ENCODE measurements at places on chromosomes 11 and 22. TPM values are rescaled to one million over a fixed set of nuclear protein-coding genes. Genes with fewer than 3 reads are reported as not detected.

- no peaks in the 10 kb centered on the region for H3K36me3 ChIP-seq
- peaks cover 8% of the 10 kb centered on the region for H3K27me3 ChIP-seq
- H3K4me3 ChIP-seq: no peak overlapping the region
- no peak for DNase-seq
These were observed 33.2 kb downstream of the OTOG start for GRCh38 chr11:17580271-17580670.

GRCh38 chr22:39895682-39896081, 2.1 kb upstream of the ENTHD1 start:
- peaks cover 27% of the 10 kb centered on the region for H3K4me1 ChIP-seq
- no peak for DNase-seq
- no peaks in the 10 kb centered on the region for H3K27me3 ChIP-seq

DNA sequence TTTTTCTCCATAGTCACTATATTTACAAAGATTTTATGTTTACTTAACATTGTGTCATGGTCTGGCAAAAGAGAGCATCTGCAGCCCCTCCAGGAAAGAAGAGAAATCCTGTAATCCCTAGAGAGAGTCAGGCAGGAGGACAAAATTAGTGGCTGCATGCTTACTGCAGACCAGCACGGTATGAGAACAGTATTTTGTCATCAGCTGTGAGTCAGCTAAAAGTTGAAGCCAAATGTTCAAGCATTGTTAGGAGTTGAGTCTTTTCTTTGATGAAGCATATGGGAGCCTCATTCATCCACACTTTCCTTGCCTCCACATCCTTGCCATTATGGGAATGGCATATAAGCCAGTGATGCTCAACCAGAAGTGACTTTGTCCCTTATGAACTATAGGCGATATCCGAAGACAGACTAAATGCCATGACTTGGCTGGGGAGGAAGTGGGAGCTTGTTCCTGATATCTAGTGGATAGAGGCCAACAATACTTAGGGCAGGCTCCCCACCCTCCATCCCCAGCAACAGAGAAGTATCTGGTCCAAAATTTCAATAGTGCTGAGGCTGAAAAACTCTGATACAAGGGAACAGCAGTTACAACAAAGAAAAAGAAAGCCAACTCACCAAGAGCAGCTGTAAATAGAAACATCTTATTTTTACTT, 112.0 kb upstream of the OR5AK2 start:
- H3K27ac ChIP-seq: no peak overlapping the region
- H3K4me3 ChIP-seq: no peak overlapping the region
- no peaks in the 10 kb centered on the region for H3K27me3 ChIP-seq
- no peaks in the 10 kb centered on the region for H3K4me1 ChIP-seq

- no peak overlapping the region for H3K27ac ChIP-seq
- no peaks in the 10 kb centered on the region for H3K4me1 ChIP-seq
- H3K27me3 ChIP-seq: no peaks in the 10 kb centered on the region
These were observed 116.0 kb upstream of the BID start for GRCh38 chr22:17890245-17890671.

GRCh38 chr11:41119484-41119883, 340.0 kb downstream of the LRRC4C start:
- no peaks in the 10 kb centered on the region for H3K36me3 ChIP-seq
- no peaks in the 10 kb centered on the region for H3K27me3 ChIP-seq
- DNase-seq: no peak
- H3K4me1 ChIP-seq: no peaks in the 10 kb centered on the region
- H3K4me3 ChIP-seq: no peak overlapping the region
- H3K27ac ChIP-seq: no peak overlapping the region

DNA sequence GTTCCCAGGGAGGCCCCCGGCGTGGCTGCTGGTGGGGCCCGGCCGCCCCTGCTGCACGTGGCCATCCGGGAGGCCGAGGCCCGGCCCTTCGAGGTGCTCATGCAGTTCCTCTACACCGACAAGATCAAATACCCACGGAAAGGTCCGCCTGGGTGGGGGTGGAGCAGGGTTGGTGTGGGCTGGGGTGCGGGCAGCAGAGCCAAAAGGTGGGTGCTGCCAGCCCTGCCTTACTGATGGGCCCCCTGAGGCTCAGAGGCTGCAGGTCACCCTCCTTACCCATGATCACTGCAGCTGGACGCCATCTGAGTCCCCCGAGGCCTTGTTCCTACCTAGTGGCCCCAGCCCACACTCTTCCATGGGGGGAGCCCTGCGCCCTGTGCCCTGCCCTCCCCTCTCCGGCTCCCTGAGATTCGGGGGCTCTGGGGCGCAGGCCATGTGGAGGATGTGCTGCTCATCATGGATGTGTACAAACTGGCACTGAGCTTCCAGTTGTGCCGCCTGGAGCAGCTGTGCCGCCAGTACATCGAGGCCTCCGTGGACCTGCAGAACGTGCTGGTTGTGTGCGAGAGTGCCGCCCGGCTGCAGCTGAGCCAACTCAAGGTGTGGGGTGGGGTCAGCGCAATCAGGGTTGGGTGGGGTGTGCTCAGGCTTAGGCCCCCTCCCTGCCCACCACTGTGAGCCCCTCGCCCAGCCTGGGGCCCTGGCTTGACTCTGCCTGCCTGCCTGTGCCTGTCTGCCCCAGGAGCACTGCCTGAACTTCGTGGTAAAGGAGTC, 7.6 kb downstream of the THAP7 start:
- H3K4me1 ChIP-seq: peaks cover 10% of the 10 kb centered on the region
- H3K27ac ChIP-seq: no peak overlapping the region
- DNase-seq: no peak
- H3K27me3 ChIP-seq: no peaks in the 10 kb centered on the region
- H3K36me3 ChIP-seq: peaks cover 3% of the 10 kb centered on the region

DNA sequence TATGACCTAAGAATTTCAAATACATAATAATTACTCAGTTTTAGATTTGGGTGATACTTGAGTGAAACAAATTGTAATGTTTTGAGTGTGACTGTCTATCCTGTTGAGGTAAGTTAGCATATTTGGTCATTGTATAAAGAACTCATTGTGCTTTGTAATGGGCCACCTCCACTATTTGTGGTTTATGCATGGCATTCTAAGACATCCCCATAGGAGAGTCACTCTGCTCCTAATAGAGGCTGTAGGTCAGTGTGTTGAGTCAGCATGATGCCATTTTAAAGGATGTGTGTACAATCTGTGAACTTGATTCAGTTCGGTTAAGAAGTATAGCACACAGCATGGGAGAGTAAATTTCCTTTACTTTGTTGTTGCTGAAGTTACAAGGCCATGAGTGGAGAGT, 1112.4 kb downstream of the JRKL start:
- H3K4me3 ChIP-seq: no peak overlapping the region
- H3K4me1 ChIP-seq: no peaks in the 10 kb centered on the region
- no peak for DNase-seq
- H3K27me3 ChIP-seq: no peaks in the 10 kb centered on the region

DNA sequence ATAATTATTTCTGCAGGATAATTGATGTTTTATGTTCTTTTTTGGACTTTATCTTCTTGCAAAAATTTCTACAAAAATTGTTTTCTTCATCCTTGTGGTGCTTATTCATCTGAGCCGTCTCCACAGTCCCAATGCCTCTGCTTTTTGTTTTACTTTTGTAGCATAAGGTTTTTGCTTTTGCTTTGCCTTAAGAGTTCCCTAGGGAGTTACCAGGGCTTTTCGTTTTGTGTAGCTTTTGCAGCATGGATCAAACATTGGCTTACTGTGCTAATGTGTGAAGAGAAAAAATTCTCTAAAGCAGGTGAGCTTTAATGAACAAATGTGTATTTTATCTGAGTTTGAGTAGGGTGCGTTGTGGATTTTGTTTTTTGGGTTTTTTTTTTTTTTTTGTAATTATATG, 11.8 kb downstream of the XBP1 start:
- peaks cover 25% of the 10 kb centered on the region for H3K36me3 ChIP-seq
- no peak overlapping the region for H3K4me3 ChIP-seq
- peaks cover 28% of the 10 kb centered on the region for H3K4me1 ChIP-seq
- no peak overlapping the region for H3K27ac ChIP-seq

DNA sequence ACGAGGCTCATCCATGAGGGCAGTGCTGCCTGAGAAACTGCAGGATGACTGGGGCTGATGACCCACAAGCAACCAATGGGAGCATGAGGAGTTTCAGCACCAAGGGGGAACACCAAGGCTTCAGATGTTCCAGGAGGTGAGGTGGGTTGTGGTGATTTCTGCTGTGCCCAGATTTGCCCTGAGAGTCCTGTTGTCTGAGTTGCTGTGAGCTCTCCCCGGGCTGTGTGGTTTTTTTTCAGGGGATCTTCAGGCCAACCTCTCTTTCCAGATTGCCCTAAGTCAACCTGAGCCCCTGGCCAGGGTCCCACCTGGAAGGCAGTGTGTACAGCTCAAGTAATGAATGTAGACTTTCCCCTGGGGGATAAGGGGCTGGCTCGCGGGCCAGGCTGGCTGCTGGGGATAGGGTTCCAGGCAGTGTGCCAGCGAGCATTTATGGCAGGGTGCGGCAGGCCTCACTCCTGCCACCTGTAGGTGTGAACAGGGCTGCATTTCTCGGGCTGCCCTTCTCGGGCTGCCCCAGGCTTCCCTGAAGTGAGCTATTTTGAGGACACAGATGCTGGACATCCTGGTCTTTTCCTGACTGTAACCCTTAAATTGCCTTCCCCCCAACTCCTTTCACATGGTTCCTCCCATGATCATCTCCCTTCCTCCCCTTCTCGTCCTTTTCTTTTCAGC, 9.8 kb downstream of the SLC22A6 start:
- H3K4me3 ChIP-seq: no peak overlapping the region
- peaks cover 17% of the 10 kb centered on the region for H3K27me3 ChIP-seq
- no peaks in the 10 kb centered on the region for H3K36me3 ChIP-seq
- no peaks in the 10 kb centered on the region for H3K4me1 ChIP-seq
- H3K27ac ChIP-seq: no peak overlapping the region

GRCh38 chr11:62137881-62138629, 14.2 kb downstream of the INCENP start:
- no peak overlapping the region for H3K4me3 ChIP-seq
- no peak overlapping the region for H3K27ac ChIP-seq
- no peaks in the 10 kb centered on the region for H3K36me3 ChIP-seq
- no peaks in the 10 kb centered on the region for H3K27me3 ChIP-seq

DNA sequence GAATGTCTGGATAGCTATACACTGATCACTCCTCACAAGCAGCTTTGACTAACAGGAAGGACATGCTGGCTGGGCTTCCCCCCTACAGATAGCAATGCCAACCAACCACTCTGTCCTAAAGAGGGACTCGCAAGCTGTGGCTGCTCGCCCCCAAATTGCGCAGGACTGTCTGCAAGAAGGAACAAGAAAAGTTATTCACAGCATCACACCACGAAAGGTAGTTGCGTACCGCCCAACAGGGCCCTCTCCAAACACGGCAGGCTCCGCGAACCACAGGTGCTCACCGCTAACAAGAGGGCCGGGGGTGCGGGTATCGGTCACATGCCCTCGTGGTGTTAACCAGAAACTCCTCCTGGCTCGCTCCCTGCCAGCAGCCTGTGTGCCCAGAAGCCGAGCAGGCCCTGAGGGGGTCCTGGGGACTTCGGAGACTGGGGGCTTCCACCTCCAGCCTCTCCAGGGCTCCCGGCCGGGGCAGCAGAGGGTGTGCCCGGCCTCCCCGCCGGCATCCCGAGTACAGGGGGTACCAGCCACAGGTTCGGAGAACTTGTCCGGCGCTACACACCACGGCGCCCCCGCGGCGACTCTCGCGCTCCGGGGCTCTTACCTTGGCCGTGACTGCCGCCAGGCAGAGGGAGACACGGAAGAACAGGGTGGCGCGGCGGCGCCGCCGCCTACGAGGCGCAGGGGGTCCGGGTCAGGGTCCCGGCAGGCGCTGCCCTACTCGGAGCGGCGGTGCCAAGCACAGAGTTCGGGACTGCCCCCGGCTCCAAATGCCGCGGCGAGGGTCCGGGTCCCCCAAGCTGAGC, 682 bp downstream of the LARGE1 start:
- H3K36me3 ChIP-seq: no peaks in the 10 kb centered on the region
- H3K4me1 ChIP-seq: peaks cover 17% of the 10 kb centered on the region
- DNase-seq: peak; percentile 14
- H3K27me3 ChIP-seq: peaks cover 65% of the 10 kb centered on the region

CYP2D6 gene
- total RNA-seq: 2.4 TPM

OR52A1 gene
- total RNA-seq: not detected

ARHGAP20 gene
- 0.28 TPM for total RNA-seq
